ENCODE measurements at places on chromosomes 5 and 9.

DNA sequence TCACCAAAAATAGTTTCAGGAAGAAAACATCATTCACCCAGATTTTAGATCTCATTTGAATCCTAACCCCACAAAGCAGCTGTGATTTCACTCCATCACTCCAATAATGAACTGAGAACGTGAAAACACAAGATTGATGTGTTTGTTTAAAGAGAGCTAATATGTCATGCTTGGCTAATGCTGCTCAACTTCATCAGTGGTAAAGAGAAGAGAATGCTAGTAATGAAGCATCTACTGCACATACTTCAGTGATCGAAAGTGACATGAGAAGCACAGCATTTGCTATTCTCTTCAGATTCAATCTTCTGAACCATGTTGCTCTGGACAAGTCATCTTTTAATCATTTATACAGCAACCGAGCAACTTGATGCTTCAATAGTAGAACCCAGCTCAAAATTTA is 874.7 kb downstream of the EFNA5 start:
- DNase-seq: no peak

- DNase-seq: no peak
These were observed 61.6 kb upstream of the ANGPTL2 start for GRCh38 chr9:127183814-127184582.

- no peak for DNase-seq
These were observed 707.0 kb upstream of the ACO1 start for GRCh38 chr9:31677415-31677814.

- no peak for DNase-seq
These were observed 201.1 kb downstream of the EPB41L4A start for GRCh38 chr5:112217843-112218579.

- no peak for DNase-seq
These were observed 97.1 kb downstream of the DTWD2 start for GRCh38 chr5:118891252-118891651.

- no peak for DNase-seq
These were observed 755 bp downstream of the DND1 start for GRCh38 chr5:140672455-140673186.

DNA sequence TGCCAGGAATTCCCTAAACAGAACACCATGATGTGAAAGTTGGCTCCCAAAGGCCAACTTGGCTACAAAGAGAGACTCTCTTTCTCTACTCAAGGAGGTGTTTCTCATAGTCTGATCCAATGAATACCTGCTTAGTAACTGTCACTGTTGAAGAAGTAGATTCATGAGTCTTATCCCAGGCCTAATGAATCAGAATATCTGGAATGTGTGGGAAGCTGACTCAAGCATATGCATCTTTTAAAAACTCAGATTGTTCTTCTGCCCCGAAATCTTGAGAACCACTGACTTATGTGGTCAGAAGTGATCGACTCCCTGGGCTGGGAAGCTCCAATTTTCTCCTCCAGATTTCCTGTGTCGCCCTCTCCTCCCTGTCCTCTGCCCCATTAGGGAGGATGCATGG is 345.6 kb downstream of the PLK2 start:
- no peak for DNase-seq

DNA sequence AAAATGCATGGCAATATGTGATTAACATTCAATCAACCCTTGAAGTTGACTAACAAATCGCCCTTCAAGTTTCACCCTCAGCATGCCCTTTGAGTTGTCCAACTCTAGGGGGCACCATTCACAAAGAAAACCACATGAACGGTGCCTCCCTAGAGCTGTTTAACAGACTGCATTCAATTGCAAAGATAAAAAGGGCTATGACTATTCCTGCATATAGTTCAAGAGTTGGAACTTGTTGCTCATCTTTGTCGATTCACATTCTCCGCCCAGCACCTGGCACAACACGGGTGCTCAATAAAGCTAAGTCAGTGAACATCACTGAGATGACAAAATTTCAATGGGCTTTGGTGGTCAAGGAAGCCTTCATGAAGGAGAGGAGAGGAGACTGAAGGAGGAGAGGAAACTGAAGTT is 69.6 kb upstream of the SLC30A5 start:
- no peak for DNase-seq

DNA sequence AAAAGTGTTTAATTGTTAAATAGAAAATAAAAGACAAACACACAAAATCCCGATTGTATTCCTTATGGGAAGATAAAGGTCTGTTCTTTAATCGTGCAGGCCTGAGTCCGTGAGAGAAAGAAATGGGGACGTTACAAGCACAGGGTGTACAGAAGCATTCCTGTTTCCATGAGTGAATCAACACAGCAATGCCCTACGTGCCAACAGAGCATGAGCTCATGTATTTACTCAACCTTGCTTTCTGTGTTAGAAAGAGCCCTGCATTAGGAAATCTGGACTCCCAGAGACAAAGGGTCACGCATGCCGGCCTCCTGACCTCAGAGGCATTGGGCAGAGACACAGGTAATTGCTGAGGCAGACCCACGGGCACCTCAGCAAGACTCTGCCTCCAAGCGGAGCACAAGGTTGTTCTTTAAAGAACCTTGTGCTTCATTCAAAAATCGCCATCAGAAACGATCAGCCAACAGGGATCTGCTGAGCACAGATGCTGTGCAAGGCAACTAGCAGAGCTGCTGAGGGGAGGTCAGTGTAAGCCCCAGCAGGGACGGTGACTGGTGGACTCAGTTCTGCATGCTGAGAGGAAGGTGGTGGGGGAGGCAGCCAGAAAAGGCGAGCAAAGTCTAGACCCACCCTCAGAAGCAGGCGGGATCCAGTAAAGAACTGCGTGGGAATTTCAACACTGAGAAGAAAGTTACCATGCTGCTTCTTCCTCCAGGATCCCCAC is 101.0 kb downstream of the TLE1 start:
- no peak for DNase-seq

DNA sequence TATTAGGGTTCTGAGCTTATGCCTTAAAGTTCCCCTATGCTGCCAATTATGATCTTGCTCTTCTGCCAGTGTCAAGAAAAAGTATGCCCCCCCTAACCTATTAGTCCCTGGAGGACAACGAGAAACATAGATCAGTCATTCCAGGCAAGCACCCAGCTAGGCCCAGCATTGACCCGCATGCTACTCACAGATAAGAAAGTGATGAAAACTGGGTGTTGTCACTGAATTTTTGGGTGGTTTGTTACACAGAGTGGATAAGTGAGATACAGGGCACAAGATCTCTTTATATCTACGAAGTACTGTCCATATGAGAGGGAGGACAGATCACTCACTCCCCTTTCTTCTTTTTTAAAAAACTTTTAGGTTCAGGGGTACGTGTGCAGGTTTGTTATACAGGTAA is 6.4 kb upstream of the TEX48 start:
- DNase-seq: no peak

DNA sequence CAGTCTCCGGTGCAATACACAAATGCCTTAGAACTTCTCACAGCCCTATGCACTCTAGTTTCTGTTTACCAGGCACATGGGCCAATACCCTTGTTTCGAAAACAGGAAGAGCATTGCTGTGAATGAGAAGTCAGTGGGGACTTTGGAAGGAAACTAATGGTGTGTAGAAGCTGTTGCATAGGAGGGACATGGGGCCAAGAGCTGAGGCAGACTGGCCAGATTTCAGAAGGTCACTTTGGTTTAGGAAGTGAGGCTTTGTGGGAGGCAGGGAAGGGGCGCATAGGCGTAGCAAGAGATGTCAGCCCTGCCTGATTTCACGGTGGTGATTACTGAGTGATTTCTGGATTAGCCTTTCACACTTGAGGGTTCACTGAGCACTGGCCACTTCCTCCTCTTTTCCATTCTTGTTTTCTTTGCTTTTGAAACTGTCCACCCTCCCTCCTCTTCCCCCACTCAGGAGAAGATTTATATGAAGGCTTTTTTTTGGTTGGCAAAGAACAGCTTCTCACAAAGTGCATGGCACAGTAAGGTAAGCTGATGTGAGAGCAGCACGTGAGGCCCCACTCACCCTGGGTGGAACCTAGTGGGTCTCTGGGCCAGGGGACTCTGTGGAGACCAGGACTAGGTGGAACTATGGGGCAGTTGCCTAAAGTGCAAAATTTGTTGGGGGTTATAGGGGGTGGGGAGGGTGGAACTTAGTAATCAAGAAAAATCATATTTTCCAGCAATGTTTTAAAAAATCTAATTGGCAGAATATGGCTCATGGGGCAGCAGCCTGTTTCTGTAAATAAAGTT is 6.1 kb upstream of the TMEM252 start:
- peak; percentile 28 for DNase-seq

DNA sequence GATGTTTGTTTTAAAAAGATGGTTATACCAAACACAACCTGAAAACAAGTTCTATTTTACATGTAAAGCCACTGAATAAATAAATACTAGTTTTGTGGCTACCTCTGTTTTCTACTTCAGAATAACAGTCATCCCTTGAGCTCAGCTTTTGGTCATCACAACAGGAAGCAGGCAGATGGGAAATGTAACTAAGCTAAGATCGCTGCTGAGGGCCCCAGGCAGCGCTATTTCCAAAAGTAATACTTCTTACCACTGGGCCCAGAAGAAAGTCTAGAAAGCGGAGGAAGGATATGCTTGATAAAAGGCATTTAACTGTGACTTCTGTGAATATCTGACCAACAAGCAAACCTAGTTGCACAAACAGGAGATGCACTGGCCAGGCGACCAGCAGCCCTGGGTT is 61.4 kb downstream of the SERINC5 start:
- DNase-seq: no peak

DNA sequence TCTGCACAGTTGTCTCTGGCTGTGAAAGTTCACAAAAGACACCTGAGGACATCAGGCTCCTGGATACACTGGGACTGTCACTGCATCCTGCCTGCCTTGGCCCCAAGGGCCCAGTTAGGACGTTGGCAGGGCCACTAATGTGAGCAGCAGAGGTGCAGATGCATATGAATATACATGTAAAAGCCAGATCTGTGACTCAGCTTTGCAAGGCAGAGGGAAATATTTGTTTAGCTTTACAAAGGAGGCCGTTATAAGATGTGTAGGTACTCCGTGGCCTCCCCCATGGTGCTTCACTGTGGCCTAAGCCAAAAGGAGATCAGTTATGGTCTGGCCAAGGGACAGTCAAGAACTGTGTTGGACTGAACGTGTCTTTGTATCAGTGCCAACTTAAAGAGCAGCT is 4.1 kb upstream of the C1QTNF3 start:
- no peak for DNase-seq

DNA sequence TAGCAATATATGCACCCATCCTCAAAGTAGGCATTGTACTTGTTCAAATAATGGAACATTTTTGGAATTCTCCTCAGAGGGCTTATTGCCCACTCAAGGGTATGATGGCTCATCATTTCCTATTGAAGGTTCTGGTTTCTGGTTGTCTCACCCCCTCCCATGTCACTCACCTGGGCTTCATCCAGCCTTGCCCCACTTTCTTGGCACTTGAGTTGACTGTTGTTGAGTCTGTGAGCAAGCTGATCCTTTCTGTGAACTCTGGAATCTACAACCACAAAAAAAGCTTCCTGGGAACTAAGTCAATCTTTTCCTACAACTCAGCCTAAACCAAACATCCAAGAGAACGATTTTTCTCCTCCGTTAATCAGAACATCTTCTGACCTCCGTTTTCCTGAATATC is 73.9 kb upstream of the ANKH start:
- DNase-seq: no peak

- no peak for DNase-seq
These were observed 18.8 kb downstream of the SMIM32 start for GRCh38 chr5:136174021-136174659.

DNA sequence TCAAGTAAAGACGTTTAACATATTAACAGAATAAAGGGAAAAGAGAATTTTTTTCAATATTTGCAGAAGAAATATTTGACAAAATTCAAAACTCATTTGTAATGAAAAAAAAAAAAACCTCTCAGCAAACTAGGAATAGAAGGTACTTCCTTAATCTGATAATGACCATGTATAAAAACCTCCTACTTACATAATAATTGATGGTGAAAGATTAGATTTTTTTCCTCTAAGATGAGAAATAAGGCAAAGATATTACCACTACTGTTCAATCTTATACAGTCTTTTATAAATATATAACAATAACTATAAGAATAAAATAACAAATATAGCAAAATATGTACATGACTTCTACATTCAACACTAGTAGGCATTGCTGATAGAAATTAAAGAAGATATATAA is 424.6 kb upstream of the KLF4 start:
- no peak for DNase-seq

DNA sequence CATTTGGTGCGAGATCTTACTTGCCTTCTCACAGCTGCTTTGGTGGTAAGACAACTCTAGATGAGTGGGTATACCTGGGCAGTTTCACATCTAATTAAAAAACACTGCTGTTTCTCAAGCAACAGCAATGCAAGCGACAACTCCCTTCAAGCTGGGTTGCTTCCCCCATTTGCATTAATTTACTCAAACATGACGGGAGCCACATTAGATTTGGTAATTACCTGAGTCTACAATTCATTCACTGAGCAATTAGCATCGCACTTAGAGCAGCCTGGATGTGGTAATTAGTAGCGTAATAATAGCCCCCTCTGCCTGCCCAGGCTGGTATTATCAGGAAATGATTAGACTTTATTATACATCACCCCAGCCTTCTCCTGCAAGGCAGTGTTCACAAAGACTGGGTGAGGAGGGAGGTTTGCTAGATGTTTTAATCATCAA is 73.4 kb downstream of the FBXO38 start:
- DNase-seq: peak; percentile 21

GRCh38 chr9:93826209-93826608 is 128.9 kb downstream of the BARX1 start:
- DNase-seq: no peak

DNA sequence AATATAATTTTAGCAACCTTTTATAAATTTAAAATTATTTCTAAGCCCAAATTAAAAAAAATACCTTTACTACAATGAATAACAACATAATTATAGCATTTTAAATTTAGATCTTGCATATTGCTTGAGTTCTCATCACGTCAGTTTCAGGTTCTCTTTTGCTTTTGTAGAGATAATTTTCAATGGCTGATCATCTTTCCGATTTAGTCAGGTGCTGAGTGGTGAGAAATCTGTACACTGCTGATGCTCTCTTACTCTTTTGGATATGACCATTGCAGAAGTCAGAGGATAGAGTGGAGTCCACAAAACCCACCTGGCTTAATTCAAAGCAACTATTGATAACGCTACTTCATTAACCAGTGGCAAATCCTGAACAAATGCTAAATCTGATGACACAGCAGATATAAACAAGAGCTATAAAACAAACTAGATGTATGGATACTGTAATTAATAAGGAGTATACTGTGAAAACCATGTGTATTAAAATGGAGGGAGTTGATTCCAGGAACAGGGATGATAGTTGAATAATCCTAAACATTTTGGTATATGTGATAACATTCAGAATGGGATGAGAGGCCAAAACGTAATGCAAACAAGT is 394.8 kb downstream of the CSNK1G3 start:
- no peak for DNase-seq

DNA sequence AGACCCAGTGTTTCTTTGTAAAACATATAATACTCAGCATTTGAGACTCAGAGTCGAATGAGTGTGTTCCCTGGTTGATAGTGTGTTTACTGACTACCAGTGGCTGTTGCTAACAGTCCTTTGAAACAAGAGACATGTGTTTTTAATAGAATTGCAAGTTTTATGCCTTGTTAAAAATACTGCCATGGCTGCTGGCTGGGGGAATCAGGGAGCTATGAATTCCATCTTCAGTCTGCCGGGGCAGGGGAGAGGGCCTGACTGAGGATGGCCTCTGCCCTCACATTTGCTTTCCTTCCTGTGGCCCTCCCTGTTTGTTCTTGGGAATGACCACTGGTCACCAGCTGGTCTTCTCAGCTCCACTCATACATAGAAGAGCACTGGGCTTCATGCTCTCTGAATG is 63.8 kb downstream of the PDZD2 start:
- no peak for DNase-seq

- DNase-seq: no peak
These were observed 45.3 kb upstream of the CDK5RAP2 start for GRCh38 chr9:120625222-120625621.

- no peak for DNase-seq
These were observed 55.2 kb downstream of the NFIB start for GRCh38 chr9:14258660-14259239.

Data from HL-60 (cell line).